GM12891 (cell line): ENCODE measurements at places on chromosomes 5 and 9.
A peak's percentile ranks its signal among the peaks of the same experiment; 100 is the strongest.

DNA sequence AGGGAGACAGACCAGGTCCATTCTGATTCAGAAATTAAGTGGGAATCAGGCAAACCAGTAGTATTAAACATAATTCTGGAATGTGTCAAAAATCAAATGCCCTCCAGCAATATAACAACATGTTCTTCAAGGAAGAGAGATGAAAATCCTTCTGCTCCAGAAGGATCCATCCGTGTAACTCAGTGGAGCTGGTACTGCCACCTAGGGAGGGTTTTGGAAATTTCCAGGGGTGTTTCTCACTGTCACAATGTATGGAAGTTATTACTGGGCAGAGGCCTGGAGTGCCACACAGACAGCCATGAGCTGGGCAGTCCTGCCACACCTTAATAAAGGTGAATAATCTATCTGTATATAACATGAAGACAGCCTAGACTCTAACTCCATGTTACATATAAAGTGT lies 87.5 kb downstream of the TTLL11 start:
- DNase-seq: no peak

DNA sequence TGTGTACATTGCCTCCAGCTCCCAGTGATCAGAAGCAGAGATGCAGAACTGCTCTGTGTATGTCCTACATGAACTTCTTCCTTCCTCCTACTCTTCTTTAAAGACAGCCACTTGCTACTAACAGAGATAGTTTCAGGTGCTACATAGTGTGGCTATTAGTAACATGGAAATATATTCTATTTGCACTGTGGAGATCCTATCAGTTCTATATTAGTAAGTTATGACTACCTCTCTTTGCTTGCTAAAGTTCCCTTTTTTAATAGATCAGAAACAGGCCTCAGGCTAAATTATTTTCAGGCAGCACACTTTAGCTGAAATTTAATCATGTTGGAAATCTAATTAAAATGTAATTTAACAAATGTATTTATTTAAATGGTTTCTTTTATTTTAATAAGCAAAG lies 64.4 kb upstream of the TNFSF8 start:
- DNase-seq: no peak

DNA sequence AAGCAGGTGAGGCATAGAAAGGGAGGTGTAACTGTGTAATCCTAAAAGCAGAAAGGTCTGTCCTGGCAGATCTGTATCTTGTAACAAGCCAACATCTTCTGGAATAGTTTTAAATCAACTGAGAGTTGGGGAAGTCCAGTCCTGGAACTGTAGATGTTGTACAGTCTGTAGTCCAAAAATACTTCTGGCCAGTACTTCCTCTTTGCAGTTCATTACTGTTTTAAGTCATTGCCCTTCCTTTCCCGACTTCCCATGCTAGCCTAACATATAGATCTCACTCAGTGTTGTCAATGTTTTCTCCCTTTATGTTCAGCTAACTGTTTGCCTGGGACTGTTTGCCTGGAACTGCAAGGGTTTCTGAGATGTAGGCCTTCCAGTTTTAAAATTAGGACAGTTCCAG lies 168.5 kb upstream of the ISL1 start:
- DNase-seq: no peak

DNA sequence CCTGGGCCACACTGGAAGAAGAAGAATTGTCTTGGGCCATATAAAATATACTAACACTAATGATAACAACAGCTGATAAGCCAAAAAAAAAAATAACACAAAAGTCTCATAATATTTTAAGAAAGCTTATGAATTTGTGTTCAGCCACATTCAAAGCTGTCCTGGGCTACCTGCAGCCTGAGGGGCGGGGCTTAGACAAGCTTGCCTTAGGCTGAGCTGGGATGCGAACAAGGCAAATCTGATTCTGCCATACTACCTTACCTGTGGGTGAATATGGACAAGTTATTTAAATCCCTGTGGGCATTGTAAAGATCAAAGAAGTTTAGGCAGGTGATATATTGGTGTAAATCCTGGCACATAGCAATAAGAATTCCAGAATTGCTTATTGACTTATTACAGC lies 212.3 kb upstream of the ATP10B start:
- no peak for DNase-seq

DNA sequence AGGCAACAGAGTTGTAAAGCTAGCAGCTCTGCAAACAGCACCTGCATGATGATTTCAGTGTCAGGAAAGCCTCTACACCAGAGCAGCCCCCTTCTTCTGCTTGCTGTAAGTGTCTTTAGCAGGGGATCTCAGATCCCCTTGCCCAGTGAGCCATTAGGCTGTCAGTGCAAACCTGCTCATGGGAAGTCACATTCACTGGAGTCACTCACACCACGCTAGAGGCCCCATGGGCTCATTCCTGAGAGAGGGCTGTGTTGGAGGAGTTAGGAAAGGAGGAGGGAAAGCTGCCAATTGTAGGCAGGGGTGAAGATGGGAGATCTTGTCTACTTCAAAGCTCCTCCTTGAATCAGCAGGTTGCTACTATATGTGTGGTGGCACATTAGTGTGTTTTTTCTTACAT lies 275.2 kb downstream of the SMARCA2 start:
- no peak for DNase-seq

GRCh38 chr9:28120184-28120583 lies 546.9 kb upstream of the C9orf72 start:
- DNase-seq: no peak

- peak; percentile 78 for DNase-seq
Measured at GRCh38 chr9:2014696-2015580, at the start of gene SMARCA2. Gene SMARCA2 (plus strand): TSS chr9:2015347. CDS start chr9:2029023, 13,676 bp downstream.

DNA sequence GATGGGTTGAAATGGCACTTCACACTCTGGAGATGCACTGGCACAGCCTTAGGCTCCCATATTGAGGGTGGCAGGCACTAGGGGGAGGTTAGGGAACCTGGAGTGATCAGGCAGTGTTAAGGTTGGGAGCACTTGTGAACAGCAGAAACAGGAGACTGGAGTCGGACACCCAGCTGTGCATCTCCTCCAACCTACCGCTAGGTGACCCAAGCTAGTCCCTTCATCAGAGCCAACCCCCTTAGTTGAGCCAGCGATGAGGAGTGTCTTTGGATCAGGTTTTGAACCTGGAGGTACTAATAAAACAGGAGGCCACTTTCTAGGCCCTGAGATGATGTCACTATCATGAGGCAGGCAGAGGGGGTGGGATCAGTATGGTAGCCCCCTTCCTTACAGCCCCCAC lies 1.7 kb downstream of the ACTL7B start:
- no peak for DNase-seq

DNA sequence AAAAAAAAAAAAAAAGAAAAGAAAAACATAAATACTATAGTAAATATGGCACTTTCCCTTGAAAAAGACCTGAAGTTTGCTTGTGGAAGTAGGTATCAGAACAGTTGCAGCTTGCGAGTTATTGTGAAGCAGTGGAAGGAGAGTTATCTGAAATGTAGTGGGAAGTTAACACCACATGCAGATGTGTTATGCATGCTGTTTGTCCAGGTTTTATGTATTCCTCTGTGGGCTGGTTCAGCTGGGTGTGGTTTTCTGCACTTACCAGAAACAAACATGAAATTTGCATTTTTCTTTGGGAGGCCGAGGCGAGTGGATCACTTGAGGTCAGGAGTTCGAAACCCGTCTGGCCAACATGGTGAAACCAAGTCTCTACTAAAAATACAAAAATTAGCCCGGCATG lies 42.1 kb upstream of the CTNNA1 start:
- DNase-seq: no peak

DNA sequence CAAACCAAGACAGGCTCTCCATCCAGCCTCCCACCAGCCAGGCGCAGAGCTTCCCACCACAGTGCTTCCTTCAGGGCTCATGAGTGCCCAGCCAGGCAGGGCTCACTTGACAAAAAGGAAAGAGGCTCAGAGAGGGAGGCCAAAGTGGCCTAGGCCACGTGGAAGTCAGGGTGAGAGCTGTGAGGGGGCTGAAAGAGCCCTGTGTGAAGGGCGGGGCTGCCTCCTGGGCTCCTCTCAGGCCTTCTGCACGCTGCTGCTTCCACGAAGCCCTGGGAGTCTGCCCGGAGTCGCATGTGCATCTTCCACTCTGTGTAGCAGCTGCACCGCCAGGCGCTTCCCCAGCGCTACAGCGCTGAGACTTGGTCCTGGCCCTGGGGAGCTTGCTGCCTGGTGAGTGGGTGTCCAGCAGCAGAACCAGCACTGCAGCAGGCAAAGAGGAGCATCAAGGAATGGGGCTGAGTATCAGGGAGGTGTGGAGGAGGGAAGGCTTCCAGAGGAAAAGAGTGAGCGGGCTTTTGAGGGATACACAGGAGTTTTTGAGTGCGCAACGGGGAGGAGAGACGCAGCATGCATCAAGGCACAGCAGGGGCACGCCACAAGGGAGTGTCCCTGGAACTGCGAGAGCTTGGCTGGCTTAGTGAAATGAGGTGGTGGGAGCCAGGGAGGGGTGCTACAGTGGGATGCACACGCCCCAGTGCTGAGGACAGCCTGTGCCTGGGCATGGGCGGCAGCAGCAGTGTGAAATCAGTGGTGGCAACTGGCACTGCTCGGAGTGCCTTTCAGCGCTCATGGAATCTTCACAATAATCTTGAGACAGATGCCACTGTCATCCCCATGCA lies 178.0 kb downstream of the GAPVD1 start:
- no peak for DNase-seq

GRCh38 chr9:33161011-33161588 lies 6.0 kb downstream of the B4GALT1 start:
- DNase-seq: no peak

- no peak for DNase-seq
Measured at GRCh38 chr9:95772320-95773052, 103.0 kb upstream of the ERCC6L2 start.
